ENCODE measurements at places on chromosomes 6 and 20.

DNA sequence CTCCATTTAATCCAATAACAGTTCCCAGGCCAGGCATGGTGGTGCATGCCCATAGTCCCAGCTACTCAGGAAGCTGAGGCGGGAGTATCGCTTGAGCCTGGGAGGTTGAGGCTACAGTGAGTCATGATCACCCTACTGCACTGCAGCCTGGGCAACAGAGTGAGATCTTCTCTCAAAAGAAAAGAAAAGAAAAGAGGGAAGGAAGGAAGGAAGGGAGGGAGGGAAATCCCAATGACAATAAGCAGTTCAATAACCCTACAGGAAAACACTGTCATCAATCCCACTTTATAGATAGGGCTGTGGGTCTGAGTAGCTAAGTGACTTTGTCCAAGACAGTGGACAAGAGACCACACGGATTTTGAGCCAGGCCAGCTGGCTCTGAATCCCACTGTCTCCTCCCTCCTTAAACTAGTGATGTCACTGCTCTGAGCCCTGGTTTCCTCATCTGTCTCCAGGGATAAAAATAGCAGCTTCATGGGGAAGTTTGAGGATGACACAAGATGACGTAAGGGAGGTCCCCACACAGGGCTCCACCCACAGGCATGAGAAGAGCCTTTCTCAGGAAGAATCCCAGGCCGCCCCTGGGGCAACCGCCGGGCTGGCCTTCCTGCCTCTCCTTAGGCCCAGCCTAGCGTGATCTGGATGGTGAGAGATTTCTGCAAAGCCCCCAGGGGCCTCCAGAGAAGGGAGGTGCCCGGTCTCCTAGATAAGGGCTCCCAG lies 7.2 kb upstream of the TRIB3 start:
- no peak for DNase-seq

DNA sequence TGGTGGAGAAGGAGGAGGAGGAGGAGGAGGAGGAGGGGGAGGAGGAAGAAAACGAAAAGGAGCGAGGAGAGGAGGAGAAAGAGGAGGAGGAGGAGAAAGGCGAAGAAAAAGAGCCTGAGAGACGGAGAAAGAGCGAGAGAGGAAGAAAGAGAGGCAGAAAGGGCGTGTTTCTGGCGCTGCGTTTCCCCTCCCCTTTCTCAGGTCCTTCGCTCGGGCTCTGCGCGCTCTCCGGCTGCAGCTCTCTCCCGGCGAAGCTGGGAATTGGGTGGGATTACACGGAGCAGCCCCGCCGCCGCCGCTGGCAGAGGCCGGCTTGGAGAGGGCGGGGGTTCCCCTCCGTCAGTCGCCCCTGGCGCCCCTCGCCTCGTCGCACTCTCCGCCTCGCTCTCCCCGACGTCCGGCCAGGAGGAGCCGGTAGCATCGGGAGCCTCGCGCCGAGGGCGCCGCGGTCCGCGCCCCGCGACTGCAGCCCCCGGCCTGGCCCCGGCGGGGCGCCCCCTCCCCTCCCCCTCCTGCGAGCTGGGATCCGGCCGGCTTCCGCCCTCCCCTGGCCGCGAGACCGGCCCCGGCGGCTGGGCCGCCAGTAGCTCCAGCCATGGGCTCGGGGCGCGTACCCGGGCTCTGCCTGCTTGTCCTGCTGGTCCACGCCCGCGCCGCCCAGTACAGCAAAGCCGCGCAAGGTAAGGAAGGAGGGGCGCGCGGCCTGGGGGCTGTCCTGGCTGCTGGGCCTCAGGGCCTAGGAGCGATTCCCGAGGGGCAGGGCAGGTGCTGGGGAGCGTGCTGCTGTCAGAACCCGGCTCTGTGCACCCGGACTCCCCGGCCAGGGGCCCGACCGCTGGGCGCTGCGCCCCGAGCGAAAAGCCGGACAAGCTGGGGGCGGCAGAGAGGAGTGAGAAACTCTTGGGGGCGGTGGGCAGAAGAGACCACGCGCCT lies at the start of gene SCUBE3:
Gene SCUBE3, plus strand, starts transcription at position 133 of the 933 bp plus-strand sequence. Its CDS starts 463 bp downstream, at position 596.
- DNase-seq = no peak

GRCh38 chr20:22887796-22888195 lies 147.3 kb upstream of the SSTR4 start:
- no peak for DNase-seq

- DNase-seq = no peak
These were observed 288.8 kb downstream of the BTBD9 start for GRCh38 chr6:38350942-38351341.

DNA sequence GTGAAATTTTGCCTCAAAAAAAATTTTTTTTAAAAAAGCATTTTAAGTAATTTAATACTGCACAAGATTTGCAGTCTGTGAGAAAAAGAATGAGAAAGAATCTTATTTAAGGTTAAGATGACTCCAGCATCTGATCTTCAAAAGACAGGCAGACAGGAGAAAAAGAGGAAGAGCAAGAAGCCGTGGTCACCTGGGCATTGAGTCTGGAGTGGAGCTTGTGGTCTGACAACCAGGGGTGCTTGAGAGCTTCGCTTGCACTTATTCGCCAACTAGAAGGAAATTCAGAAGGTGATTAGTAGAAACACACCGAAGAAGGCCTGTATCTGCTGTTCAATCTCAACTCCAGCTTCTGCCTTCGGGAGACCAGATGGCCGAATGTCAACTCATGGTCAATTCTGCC lies 75.9 kb downstream of the MYLK4 start:
- no peak for DNase-seq

DNA sequence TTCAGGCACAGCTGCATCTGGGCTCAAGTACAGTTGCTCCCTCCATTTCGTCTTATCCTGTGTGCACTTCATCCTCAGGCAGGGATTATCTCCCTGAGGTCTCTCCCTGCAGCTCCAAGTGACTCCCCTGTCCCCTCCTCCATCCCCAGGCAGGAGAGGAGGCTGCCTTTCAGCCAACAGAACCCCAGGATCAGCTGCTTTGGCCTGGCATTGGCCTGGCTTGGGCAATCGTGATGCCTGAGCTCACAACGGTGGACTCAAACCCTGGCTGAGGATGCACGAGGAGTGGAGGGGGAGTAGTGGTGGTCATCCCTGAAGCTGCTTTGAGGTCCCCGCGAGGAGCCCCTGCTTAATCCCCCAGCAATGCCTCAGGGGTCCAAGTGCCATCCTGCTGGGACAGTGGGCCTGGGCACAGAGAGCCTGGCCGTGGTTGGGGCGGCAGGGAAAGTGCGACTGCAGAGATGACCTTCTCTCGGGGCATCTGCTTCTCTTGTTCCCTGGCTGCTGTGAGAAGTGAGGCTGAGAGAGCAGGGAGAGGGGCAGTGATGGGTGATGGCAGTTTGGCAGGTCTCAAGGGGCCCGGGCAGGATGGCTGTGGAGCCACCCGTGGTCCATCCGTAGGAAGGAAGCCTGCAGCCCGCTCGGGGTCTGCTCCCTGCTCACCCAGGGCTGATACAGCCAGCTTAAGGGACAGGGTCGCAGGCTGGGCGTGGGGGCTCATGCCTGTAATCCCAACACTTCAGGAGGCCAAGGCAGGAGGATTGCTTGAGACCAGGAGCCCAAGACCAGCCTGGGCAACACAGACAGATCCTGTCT lies 6.0 kb upstream of the HRH3 start:
- no peak for DNase-seq

GRCh38 chr6:116945809-116946208 lies 68.8 kb downstream of the RFX6 start:
- no peak for DNase-seq

DNA sequence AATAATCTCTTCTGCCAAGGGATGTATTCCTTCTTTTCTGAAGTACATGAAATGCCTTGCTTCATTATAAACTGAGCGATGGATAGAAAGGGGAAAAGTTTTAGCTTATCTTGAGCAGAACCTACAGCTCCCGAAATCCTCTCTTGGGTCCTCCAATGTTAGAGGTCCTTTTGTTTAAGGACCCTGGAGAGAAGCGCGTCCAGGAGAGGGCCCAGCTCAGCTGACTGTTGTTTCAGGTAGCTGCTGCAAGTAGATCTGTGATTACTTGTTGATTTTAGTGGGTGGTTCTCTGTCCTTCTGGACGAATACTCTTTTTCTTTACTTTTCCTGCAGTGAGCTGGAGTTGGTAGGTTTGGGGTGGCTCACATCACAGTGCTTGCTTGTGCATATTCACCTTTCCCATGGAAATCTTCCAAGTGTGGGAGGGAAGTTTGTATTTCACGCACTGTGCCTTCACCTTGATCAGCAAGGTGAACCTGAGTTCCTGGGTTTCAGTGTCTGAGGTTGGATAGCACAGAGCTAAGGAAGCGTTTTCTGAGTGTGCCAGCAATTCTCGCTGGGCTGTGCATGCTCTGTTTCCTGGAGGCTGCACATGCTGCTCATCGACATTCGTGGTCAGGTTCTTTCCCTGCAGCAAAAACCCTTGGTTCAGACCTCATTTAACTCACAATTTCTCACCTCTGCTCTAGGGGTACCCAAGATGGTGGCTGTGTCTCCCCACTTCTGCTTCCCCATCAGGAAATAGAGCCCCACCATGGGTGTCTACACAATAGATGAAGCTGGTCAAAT lies 176.3 kb downstream of the JARID2 start:
- DNase-seq = no peak

DNA sequence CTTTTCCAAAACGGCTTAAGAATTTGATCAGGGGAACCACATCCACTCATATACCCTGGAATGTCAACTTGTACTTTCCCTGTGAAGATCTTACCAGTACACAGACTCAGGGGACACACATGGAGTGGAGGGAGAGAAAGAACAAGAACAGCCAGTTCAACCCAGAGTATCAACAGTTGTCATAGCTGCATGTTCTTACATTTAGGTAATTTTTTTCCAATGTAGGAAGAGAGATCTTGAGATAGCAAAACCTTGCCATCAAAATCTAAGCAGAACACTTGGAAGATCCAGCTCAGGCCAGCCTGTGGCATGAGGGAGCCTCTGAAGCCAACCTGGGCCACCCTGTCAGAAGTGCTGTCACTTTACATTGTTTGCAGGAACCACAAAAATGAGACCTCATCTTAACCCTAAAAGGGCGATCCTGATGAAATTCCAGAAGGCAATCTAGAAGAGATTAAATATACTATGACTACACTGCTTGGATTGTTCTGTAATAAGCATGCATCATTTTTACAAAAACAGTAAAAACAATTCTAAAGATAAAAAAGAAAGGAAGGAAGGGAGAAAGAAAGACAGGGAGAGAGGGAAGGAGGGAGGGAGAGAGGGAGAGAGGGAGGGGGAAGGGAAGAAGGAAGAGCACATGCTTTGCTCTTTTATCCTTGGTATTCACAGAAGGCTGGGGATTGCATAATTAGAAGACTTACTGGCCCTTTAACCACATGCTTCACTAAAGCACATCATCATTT lies 124.7 kb upstream of the TCF21 start:
- no peak for DNase-seq

DNA sequence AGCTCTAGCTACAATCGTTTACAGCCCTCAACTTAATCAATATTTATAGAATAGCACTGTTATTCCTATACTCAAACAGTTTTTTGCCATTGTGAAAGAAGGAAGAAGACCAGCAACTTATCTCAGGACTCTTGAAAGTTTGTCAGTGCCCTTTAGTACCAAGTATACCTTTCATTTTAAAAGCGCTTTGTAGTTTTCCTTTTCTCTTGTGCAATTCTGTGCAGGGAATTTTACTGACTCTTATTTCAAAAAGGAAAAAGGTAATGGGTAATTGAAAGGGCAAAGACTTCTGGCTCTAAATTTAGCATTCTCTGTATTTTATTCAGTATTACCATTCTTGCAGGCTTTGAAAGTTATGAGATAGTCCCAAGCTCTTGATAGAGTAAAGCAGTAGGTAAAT lies 16.8 kb upstream of the RHAG start:
- DNase-seq = no peak

DNA sequence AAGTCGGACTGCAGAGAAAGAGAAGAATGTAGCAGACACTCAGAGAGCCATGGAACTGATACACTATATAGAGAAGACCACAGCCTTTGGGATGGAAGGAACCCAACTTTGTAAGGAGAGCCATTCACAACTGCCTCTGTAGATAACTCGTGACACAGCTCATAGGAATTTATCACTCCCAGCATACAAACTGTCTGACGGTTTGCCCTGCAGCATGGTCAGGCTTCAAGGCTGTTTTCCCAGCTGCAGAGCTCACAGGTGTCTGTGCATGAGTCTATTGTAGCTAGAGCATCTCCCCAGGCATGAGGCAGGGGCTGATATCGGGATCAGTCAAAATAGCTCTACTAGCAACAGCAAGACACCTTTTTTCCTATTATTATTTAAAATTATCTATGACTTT lies 130.5 kb upstream of the DTNBP1 start:
- no peak for DNase-seq

- DNase-seq = no peak
These were observed 9.8 kb downstream of the FOXO3 start for GRCh38 chr6:108570517-108570916.

- no peak for DNase-seq
These were observed 10.9 kb downstream of the IL20RA start for GRCh38 chr6:137033828-137034227.

DNA sequence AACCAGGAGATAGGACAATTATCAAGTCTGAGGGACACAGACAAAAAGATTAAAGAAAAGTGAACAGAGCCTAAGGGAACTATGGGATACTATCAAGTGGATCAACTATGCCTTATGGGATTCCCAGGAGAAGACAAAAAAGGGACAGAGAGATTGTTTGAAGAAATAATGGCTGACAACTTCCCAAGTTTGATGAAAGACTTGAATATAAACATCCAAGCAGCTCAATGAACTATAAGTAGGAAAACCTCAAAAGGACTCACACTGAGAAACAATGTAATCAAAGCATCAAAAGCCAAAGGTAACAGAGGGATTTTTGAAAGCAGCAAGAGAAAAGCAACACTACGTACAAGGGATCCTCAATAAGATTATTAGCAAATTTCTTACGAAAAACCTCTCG lies 11.0 kb downstream of the ZNF133 start:
- no peak for DNase-seq

- no peak for DNase-seq
These were observed 142.1 kb downstream of the PXDC1 start for GRCh38 chr6:3609388-3609787.

DNA sequence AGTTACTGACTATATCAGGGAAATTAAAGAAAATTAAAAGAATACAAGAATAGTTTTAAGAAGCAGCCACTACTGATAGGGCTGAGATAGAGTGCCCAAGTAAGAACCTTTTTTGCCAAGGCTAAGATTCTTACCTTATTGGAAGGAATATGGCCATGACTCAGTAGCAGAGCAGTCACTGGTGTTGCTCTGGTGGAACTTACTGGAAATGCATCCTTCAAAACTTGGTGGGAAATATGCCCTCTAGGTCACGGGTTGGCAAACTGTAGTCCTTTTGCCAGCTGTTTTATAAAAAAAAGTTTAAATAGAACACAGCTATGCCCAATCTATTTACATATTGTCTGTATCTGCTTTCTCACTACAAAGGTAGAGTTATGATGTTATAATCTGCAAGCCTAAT lies 6.0 kb downstream of the HSF2 start:
- DNase-seq = no peak
